Spleen (tissue), 13 donors: ENCODE measurements at places on chromosomes 5 and 9.

DNA sequence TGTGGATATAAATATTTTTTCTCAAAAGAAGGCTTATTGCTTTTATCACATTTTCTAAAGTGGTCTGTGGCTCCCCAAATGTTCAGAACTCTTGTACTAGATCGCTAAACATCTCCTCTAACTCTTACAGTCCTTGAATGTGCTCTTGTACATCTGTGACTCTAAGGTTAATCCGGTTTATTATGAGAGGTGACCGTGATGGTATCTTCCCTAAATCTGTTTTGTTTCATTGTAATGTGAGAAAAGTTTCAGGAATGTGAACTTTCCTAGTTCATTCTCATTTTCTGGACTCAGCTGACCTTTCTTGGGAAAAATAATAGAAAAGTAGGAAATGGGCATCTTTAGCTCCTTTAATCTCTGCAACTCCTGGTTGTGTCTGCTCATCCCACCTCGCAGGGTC is 94.5 kb upstream of the CD180 start:
- H3K27me3 ChIP-seq = no peaks in the 10 kb centered on the region
- H3K4me1 ChIP-seq = no peaks in the 10 kb centered on the region
- H3K4me3 ChIP-seq = no peak overlapping the region
- H3K36me3 ChIP-seq = no peaks in the 10 kb centered on the region

GRCh38 chr5:72624641-72625236 is 117.5 kb upstream of the ZNF366 start:
- no peak for DNase-seq
- H3K27me3 ChIP-seq = no peaks in the 10 kb centered on the region
- no peak overlapping the region for H3K4me3 ChIP-seq
- H3K36me3 ChIP-seq = no peaks in the 10 kb centered on the region
- no peaks in the 10 kb centered on the region for H3K4me1 ChIP-seq

GRCh38 chr9:15693701-15694100 is 140.9 kb downstream of the CCDC171 start:
- no peaks in the 10 kb centered on the region for H3K36me3 ChIP-seq
- H3K27ac ChIP-seq = no peak overlapping the region
- DNase-seq = no peak
- no peaks in the 10 kb centered on the region for H3K4me1 ChIP-seq

GRCh38 chr9:36317766-36318165 is 59.5 kb upstream of the GNE start:
- H3K4me3 ChIP-seq = no peak overlapping the region
- no peaks in the 10 kb centered on the region for H3K36me3 ChIP-seq
- H3K27me3 ChIP-seq = no peaks in the 10 kb centered on the region
- H3K27ac ChIP-seq = no peak overlapping the region

- H3K36me3 ChIP-seq = no peaks in the 10 kb centered on the region
- no peak overlapping the region for H3K4me3 ChIP-seq
- no peak overlapping the region for H3K27ac ChIP-seq
- H3K4me1 ChIP-seq = no peaks in the 10 kb centered on the region
- no peaks in the 10 kb centered on the region for H3K27me3 ChIP-seq
Measured at GRCh38 chr5:180099733-180100611, 28.4 kb upstream of the RNF130 start.

- DNase-seq = no peak
- H3K36me3 ChIP-seq = no peaks in the 10 kb centered on the region
- no peaks in the 10 kb centered on the region for H3K27me3 ChIP-seq
- no peak overlapping the region for H3K4me3 ChIP-seq
- peaks cover 20% of the 10 kb centered on the region for H3K4me1 ChIP-seq
Measured at GRCh38 chr5:5418764-5419163, 3.7 kb upstream of the ICE1 start.
